Activated CD8-positive, alpha-beta memory T cell treated with anti-CD3 and anti-CD28 coated beads for 4 hours (primary cell): ENCODE measurements at places on chromosomes 12 and 14.

DNA sequence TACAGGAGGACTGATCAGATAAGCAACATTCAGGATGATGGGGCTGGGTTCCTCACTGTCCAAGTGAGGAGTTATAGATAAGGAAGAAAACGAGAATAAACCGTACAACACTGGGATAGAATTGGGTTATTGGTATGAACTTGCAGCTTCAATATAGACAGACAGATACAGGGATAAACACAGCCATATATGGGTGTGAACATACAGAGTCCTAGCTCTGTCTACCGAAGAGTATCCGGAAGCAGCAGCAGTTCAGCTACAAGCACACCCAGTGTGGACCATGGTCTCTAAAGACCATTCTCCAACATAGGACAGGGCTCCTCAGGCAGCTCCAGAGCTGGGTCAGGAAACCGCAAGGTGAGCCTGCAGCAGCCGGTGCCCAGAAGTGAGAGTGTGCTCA, 40.8 kb downstream of the CDC42BPB start:
- no peak for DNase-seq

DNA sequence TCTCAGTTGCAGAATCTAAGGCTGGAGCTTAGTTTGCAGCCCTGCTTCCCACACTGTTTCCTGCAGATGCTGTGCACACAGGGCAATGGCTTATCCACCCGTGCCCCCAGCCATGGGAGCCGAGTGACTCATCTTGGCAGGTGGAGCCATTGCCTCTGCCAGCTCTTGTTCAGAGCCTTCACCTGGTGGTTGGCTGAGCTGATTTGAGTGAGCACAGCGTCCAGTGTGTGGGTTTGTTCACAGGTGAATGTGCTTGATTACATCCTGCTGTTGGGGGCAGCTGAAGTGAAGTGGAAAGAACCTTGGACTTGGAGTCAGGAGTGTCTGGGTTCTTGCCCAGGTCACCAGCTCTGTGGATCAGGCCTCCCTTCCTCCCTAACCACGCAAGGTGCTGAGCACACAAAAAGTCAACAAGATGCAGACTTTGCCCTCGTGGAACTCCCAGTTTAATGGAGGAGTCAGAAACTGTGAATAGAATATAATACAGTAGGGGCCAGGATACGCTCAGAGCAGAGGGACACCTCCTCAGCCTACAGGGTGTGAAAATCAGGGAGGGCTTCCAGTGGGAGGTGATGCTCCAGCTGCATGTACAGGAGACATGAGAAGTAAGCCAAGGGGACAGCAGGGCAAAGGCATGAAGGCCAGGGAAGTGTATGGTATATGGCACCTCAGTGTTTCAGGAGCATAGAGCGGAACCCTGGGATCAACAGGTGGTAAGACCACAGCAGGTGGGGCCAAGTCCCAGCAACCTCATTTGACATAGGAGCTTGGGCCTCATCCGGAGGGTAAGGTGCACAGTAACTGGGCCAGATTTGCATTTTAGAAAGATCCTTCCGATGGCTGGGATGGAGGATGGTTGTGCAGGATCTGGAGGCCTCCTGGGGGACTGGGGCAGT, 22.8 kb downstream of the JDP2 start:
- DNase-seq, result no peak

GRCh38 chr12:51028813-51029150, 2.6 kb upstream of the SLC11A2 start:
- no peak for DNase-seq

- no peak for DNase-seq
Measured at GRCh38 chr12:28083840-28084678, 106.2 kb upstream of the CCDC91 start.

GRCh38 chr12:49974231-49974675, 1.5 kb downstream of the AQP6 start:
- no peak for DNase-seq

GRCh38 chr14:104514156-104514848, 65.3 kb upstream of the C14orf180 start:
- DNase-seq, result no peak

GRCh38 chr14:67863223-67863622, 43.6 kb downstream of the RAD51B start:
- DNase-seq, result no peak
